Glomerular endothelial cell (primary cell): ENCODE measurements at places on chromosomes 12 and 14.

- no peak for DNase-seq
Observed at GRCh38 chr14:57834001-57834598, 31.8 kb downstream of the SLC35F4 start.

- DNase-seq, result no peak
Observed at GRCh38 chr14:93156693-93157369, 27.9 kb downstream of the MOAP1 start.

- DNase-seq, result no peak
Observed at GRCh38 chr12:68405343-68405781, 73.2 kb upstream of the MDM1 start.

DNA sequence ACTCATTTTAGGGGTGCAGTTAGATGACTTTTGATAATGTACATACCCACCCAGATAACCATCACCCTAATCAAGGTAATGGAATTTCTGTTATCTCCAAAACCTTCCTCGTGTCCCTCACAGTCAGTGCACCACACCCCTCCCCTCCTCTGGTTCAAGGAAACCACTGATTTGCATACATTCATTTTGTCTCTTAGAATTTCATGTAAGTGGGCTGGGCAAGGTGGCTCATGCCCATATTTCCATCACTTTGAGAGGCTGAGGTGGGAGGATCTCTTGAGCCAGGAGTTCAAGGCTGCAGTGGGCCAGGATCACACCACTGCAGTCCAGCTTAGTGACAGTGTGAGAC lies 15.7 kb downstream of the ADIPOR2 start:
- no peak for DNase-seq
